ENCODE measurements at places on chromosomes 11 and 22. TPM values are rescaled to one million over a fixed set of nuclear protein-coding genes. Genes with fewer than 3 reads are reported as not detected.

DNA sequence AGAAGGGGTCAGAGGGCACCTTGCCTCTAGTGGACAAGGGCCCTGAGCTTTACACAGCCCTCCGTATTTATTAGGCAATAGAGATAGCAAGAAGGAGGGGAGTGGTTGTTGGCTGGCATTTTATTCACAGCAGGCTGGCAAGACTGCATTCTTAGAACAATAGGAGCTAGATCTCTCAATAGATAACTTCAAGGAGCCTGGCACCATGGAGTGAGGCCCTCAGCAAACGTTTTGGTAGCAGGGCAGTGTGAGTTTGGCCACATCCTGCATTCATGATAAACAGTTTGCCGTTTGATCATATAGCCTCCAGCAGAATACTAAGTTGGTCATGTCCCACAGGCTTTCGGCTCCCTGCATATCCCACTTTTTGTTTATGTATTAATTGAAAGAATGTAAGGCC lies 31.6 kb downstream of the OR10A6 start:
- no peak for DNase-seq

GRCh38 chr22:24696551-24697001 lies 77.9 kb downstream of the PIWIL3 start:
- DNase-seq = no peak

GRCh38 chr11:689625-690024 lies 5.4 kb downstream of the DEAF1 start:
- no peak for DNase-seq

GRCh38 chr11:127109796-127110480 lies 109.4 kb upstream of the KIRREL3 start:
- DNase-seq = no peak

DNA sequence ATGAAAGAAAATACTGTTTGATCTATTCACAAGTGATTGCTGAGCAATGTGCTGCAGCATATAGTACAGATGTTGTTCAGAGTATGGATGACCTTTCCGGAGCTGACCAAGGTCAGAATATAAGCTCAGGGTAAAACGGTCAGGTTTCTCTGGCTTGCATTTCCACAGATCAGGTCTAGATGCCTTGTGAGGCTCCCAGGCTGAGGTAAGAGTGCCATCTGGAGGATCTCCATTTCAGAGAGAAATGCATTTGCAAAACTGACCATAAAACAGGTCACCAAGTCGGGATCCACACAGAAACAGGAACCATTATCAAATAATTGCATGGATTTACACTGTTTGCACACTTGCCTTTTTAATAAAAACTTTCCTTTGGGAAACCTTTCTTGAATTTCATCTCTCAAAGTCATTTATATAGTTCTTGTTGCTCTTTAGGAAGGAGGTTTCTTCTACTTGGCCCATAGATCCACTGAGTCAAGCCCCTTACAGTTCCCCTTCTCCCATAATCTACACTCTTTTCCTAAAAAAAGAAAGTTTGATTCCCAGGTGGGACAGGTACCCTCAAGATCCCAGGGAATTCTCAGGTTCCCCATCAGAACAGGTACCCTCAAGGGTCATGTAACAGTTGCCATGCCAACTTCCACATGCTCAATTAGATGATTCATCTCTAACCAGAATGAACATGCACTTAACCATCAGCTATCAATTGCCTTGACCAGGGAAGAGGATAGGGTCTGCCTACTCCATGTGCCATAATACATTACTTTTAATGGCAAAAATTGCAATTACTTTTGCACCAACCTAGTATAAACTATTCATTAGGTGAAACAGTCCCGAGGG lies 25.0 kb upstream of the TMPRSS5 start:
- peak; percentile 27 for DNase-seq

GRCh38 chr11:73361953-73362776 lies 14.0 kb upstream of the RELT start:
- DNase-seq = no peak

DNA sequence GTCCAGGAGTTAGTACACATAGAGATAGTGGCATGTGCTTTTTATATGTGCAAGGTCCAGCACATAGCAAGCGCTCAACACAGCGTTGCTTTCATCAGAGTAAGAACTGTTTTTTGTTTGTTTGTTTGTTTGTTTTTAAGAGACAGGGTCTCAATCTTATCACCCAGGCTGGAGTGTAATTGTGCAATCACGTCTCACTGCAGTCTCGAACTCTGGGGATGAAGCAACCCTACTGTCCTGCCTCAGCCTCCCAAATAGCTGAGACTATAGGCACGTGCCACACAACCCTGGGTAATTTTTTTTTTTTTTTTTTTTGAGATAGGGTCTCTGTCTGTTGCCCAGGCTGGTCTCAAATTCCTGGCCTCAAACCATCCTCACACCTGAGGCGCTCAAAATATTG lies 10.8 kb downstream of the TCN2 start:
- DNase-seq = no peak

- no peak for DNase-seq
Observed at GRCh38 chr22:33883961-33884808, 36.1 kb downstream of the LARGE1 start.

- DNase-seq = no peak
Observed at GRCh38 chr22:49929211-49929979, 11.0 kb downstream of the CRELD2 start.

- DNase-seq = no peak
Observed at GRCh38 chr11:59765068-59765735, 10.0 kb downstream of the STX3 start.

- DNase-seq = no peak
Observed at GRCh38 chr11:22898036-22898435, 37.8 kb upstream of the CCDC179 start.

- DNase-seq = no peak
Observed at GRCh38 chr11:47175746-47176327, 842 bp downstream of the ARFGAP2 start.

CCDC157 gene
- total RNA-seq = 5.6 TPM

ADM2 gene
- not detected for total RNA-seq

GNAZ gene
- total RNA-seq = 192 TPM

SLC6A5 gene
- not detected for total RNA-seq

MOB2 gene
- total RNA-seq = 13.7 TPM

KRTAP5-9 gene
- not detected for total RNA-seq

GLB1L3 gene
- total RNA-seq = 0.47 TPM
